ENCODE measurements at places on chromosomes 2 and 18. TPM values are rescaled to one million over a fixed set of nuclear protein-coding genes. Genes with fewer than 3 reads are reported as not detected.

The CCDC150 gene
- 30.2 TPM for total RNA-seq

GRCh38 chr2:185689906-185690539 lies 48.6 kb upstream of the FSIP2 start:
- no peaks in the 10 kb centered on the region for H3K4me1 ChIP-seq
- H3K27ac ChIP-seq: no peak overlapping the region
- no peak for DNase-seq
- H3K27me3 ChIP-seq: no peaks in the 10 kb centered on the region
- no peak overlapping the region for H3K4me3 ChIP-seq

- H3K36me3 ChIP-seq: no peaks in the 10 kb centered on the region
- H3K27me3 ChIP-seq: no peaks in the 10 kb centered on the region
Observed at GRCh38 chr2:98634406-98635092, 26.2 kb downstream of the UNC50 start.

DNA sequence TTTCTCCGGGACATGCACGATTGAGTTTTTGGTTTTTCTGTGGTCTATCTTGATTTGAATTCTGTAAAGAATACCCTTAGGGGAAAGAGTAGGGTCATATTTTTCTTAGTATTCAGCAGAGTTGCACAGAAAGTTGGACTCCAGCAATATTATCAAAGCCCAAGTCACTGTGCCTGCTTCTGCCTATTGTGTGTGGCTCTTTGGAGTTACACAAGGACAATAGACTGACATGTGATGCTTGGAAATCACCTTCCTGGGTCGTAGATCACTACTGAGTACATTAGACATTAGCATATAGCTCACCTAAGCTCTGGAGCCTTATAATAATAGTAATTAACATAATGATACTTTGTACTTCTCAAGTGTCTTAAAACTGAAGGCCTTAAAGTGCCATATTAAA lies 238.8 kb upstream of the FOSL2 start:
- H3K4me1 ChIP-seq: no peaks in the 10 kb centered on the region
- H3K36me3 ChIP-seq: no peaks in the 10 kb centered on the region
- H3K27me3 ChIP-seq: no peaks in the 10 kb centered on the region
- H3K27ac ChIP-seq: no peak overlapping the region
